ENCODE measurements at places on chromosomes 1 and 21.

DNA sequence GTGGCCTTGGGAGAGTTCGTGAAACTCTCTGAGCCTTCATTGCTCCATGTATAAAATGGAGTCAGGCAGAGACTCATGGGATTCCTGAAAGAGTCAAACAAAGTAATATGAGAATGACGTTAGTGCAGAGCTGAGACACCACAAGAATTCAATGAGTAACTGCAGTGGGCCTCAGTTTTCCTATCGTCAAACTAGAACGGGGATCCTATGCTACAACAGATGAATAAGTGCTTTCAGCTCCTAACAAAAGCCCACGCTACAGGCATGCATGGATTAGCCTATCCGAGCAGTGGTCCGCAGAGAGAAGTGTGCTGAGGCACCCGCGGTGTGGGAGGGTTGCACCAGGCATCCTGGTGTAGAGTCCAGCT, 124.7 kb downstream of the SYF2 start:
- no peak for DNase-seq

DNA sequence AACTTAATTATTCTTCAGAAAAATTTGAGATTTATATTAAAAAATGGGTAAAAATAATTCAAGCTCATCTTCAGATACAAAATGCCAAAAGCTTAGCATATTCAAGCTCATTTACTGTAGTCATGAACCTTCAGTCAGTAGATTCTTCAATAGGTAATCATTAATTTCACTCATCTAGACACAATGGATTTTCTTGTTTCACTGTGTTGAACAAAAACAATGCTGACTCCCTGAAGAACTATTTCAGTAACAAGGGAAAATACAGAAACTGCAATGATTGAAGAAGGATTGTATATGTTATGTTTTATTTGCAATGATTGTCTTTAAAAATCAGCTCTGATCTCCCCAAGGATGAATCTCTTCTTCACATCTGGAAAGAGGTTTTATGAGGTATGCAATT, 9.2 kb upstream of the HOOK1 start:
- DNase-seq: no peak

DNA sequence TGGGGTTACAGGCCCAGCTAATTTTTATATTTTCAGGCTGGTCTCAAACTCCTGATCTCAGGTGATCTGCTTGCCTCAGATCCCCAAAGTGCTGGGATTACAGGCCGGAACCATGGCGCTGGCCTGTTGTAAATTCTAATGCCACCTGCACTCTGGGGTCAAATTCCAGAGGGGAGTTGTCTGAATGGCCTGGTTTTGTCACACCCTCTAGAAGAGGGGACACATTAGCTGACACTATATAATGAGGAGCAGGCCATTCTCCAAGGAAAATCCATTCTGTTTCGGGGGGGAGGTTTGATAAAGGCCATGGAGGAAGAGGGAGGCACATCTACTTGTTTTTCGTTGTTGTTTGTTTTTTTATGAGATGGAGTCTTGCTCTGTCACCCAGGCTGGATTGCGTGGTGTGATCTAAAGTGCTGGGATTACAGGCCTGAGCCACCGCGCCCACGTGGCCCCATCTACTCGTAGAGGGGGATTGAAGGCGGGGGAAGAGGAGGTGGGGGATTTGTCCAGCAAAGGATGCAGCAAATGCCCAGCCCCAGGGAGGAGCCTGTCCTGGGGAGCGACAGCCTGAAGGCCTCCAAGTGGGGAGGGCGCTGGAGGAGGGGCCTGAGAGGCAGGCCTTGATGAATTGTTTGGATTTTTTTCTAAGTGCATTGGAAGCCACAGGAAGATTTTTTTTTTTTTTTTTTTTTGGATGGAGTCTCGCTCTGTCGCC, 78.4 kb upstream of the SLC45A1 start:
- peak; percentile 36 for DNase-seq

DNA sequence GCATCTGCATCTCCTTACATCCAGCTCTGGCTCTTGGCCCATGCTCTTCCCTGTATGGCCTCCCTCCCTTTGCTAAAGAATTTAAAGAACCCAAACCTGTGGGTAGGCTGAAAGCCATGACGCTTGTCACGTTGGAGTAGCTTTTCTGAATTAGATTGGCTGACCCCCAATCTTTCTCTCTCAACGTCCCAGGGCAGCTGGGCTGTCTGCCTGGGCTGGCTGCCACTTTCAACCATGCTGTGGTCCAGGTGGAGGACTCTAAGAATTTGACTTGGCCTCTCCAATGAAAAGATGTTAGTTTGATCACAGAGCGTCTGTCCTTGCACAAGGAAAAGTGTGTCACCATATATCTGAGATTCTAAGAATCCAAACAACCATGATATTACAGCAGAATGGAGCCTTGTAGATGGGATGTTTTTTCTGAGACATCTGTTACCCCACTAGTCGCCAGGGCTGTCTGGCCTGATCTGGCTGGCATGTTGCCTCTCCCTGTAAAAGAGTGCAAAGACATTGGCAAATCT, 6.5 kb upstream of the IGSF3 start:
- DNase-seq: no peak

DNA sequence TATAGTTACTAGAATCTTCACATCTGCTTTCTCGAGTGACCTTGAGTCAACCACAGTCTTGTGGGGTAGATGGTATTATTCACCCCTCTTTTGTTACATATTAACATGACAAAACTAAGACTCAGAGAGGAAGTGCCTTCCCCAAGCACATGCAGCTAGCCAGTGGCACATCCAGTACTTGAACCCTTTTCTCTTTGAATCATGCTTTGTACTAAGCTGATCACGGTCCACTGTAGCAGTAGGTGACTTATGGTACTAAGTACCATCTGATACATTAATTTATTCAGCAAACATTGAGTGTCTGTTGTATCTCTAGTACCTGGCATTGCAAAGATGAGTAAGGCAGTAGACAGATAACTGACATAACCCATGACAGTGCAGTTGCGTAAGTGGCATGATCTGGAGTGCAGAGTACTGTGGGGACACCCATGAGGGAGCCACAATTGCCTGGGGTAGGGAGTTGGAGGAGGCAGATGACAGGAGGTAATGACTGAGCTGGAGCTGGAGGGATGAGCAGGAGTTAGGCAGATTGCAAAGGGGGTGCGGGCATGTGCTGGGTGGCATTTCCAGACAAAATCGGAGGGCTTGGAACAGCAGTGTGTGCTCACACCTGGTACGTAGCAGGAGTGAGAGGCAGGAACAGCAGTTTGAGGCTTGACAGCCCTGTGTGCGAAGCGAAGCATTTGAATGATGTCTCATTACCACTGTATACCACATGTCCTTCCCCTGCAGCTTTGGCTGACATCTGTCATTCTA, 29.8 kb downstream of the UCK2 start:
- no peak for DNase-seq

GRCh38 chr1:53470155-53470554, 11.0 kb downstream of the DMRTB1 start:
- peak; percentile 77 for DNase-seq

GRCh38 chr1:9904596-9904995, 5.5 kb downstream of the CTNNBIP1 start:
- DNase-seq: no peak

DNA sequence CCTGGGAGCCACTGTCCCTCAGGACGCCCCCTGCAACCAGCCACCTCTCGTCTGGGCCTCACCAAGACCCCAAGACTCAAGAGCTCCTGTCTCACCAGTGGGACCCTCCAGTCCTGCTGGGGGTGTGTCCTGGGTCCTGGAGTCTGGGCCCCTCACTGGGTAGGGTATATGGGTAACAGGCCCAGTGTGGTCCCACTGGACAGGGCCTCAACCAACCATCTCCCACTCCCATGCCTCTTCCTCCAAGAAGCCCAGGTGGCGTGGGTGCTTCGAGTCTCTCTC, 725 bp upstream of the VWA1 start:
- DNase-seq: peak; percentile 20

DNA sequence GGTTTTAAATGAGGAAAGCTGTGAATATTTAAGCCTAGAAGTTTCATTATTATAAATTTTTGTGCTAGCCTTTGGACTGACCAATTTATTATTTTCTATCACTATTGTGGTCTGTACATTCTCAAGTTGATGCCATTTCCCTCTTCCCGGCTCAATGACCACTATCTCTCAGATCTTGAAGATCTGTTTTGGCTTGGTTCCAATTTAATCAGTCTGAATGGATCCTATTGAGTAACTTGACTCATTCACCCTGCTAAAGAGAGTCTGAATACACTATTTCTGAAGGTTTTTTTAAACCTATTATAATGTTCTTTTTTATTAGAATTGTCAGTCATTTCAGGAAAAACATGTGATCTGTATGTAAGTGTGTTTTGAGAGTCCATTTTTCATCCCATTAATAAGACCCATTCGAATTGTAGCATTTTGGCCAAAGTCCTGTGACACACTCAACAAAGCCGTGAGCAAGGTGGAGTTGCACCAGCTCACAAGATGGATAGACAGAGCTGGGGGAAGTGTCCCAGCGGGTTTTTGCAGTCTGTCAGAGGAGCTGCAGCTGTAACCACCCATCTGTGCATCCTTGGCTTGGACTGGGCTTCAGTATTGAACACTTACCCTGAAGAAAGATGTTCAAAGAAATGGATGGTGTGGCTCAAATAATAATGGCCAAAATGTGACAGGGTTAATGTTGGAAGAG, 145.6 kb downstream of the NFIA start:
- no peak for DNase-seq

DNA sequence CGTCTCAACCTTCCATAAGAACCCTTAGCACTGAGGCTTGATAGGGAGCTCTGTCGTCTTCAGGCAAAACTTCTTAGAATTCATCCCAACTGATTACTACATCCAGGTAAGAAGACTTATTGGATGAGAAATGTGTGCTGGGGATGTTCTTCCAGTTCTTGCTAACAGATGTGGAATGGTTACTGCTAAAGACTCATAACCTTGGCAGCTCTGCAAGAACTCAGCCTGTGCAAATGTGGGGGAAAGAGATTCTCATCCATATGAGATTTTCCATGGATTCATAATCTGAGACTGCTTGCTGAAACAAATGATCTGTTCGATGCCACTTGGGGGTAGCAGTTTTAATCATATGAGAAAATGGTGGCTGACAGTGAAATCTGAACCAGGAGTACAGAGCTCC, 48.2 kb downstream of the NTPCR start:
- DNase-seq: no peak

- no peak for DNase-seq
Measured at GRCh38 chr1:1964811-1965210, 38.8 kb downstream of the CFAP74 start.

- DNase-seq: no peak
Measured at GRCh38 chr1:19850214-19850613, 32.0 kb upstream of the OTUD3 start.

DNA sequence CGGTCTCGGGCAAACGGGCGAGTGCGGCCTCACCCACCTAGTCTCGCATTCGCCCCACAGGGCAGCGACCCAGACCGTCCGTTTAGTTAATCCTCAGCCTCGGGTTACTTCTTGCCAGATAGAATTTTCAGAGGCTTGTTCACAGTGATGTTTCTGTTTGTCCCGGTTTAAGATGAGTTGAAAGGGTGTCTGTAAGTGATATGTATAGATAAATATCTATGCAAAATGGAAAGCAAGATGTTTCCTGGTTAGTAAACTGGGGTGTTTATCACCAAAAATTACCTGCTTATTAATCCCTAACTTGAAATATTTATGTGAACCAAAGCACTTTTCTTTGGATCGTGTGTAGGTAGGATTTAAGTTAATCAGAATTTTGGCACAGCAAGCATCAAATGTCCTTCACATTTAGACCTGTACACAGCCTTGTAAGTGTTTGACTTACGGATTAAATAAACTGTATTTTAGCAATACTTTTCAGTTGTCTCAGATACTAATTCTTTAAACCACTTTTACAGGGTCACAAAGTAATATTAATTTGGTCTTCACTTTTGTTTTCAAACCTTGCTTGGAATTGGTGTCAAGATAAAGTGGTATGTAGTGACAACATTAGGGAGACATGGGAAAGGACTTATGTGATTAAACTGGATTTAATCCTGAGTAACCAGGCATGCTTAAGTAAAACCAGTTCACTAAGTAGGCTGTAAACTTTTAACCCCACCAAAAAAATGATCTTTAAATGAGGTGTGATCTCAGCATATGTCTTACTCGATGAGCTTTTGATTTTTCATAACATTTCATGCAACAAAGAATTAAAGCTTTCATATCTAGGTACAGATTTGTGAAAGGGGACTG, 914 bp downstream of the ZNF326 start:
- DNase-seq: no peak

GRCh38 chr1:179817789-179818188, 59.8 kb downstream of the TOR1AIP2 start:
- DNase-seq: peak; percentile 76

DNA sequence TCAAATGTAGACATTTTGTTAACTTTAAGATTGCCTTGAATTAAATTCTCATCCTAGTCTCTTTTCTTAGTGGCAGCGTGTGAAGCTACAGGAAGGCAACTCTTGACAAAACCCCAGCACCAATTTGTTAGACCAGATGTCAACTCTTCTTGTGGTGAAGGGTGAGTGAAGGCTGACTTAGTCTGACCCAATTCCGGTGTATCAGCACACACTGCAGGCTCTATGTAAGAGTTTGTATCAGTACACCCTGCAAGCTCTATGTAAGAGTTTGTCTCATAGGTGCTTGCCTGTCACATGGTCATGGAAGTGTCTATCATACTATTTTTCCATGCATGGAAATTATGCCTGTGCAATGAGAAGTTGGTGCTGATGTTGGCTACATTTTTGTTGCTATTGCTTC, 16.8 kb downstream of the CR2 start:
- DNase-seq: no peak

DNA sequence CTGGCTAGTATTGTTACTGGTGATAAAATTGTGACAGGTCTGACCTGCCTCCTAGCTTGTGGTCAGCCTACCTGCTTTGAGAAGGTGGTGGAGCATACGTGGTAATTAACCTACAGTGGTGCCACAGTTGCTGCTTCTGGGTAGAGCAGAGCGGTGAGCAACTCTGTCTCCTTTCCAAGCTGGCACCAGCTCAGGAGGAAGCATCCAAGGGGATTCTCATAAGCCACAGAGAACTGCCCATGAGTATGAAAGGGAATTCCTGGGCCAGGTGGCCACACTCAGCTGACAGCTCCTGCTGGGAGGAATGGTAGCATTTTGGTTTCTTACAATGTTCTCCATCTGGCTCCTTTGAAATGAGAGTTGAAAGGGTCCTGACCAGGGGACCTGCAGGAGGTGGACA, 39.4 kb downstream of the ATP2B4 start:
- DNase-seq: no peak

DNA sequence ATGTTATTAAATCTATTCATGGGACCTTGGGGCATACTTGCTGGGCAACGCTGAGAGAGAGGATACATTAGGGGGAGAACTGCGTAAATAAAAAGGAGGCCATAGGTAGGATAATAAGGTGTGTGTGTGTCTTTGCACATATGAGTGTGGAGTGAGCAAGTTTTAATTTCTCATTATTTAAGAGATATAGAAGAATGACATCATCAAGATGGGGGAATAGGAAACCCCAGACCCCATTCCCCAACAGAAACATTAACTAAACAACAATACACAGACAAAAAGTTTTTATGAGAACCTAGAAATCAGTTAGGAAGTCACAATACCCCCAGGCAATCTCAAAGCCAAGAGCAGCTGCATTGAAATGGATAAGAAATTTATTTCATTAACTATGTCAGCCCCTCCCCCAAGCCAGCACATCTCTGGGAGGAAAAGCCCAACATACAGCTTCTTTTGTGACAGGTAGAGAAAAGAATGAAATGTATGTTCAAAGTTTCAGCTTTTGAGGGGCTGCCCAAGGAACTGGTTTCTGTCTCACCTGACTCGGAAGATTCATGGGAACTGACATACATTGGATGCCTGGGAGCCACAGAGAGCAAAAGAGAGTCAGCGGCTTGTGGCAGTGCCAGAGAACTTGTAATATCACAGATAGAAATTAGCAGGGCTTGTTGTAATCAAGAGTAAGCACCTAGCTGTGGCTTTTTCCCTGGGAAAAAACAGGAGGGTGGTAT, 234.3 kb upstream of the NFIA start:
- DNase-seq: no peak

- DNase-seq: no peak
Measured at GRCh38 chr1:182633657-182634281, 29.6 kb upstream of the RGS16 start.
